Right atrium auricular region (tissue), 2 donors: ENCODE measurements at places on chromosomes 6 and 20. TPM values are rescaled to one million over a fixed set of nuclear protein-coding genes. Genes with fewer than 3 reads are reported as not detected.

- DNase-seq, result no peak
These were observed 36.4 kb downstream of the ELOVL5 start for GRCh38 chr6:53312355-53312754.

Gene DEFB132
- total RNA-seq, result not detected

Gene ANGPT4
- 0.11 TPM for total RNA-seq

Gene MEP1A
- total RNA-seq, result not detected

Gene GABRR2
- total RNA-seq, result 0.33 TPM

Gene HLA-DQB1
- total RNA-seq, result 0.59 TPM

DNA sequence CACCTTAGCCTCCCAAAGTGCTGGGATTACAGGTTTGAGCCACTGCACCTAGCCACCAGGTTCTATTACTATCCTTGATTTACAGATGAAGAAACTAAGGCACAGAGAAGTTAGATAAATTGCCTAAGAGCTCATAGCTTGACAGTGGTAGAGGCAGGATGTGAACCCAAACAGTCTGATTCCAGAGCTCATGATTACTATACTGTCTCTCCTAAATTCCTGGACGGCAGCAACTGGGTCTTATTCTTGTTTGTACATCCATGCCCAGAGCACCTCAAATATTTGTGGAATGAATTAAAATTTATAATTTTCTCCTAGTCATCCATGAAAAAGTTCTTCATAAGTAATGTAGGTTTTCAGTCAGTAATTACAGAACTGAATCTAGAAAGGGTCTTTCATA lies 15.1 kb downstream of the PDSS2 start:
- DNase-seq, result no peak

- DNase-seq, result no peak
These were observed 243.3 kb downstream of the PRL start for GRCh38 chr6:22053391-22053997.

Gene MYLK4
- 3.6 TPM for total RNA-seq

DNA sequence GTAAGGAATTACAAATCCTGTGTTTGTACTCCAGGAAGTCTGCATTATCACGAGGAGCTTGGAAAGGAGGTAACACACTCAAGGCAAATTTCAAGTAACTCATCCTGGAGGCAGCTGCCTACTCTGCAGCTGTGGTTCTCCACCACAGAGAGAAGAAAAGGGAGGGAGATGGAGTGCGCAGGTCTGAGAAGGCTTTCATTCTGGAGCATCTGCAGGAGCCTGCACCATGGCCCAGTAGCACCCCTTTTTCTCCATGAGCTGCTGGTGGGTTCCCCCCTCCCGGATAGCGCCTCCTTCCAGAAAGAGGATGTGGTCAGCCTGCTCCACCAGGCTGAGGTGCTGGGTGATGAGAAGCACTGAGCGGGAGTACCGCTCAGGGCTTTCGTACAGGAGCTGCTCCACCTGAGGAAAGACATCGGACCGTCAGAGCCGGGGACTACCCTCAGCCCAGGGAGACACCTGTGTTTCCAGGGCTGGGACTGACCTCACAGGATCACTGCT lies 1.6 kb upstream of the PSMB8 start:
- DNase-seq, result no peak

- no peak for DNase-seq
These were observed 274.5 kb downstream of the ALDH8A1 start for GRCh38 chr6:134675110-134676054.

DNA sequence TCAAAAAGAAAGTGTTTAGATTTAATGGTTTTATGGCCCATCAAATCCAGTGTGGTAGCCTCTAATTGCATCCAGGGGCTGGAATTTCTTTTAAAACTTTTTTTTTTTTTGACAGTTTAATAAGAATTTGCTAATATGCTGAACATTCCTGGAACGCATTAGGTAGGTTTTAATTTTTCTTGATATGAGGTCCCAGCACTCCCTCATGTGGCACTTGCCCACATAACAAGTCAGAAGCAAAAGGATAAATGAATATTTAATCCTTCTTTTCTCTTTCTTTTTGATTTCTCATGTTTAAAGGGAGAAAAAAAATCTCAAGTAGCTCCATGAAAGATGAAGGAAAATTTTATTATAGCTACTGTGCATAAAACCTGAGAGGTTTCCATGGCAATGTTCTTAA lies 13.5 kb downstream of the HAO1 start:
- DNase-seq, result no peak
